ENCODE measurements at places on chromosomes 5 and 9.

DNA sequence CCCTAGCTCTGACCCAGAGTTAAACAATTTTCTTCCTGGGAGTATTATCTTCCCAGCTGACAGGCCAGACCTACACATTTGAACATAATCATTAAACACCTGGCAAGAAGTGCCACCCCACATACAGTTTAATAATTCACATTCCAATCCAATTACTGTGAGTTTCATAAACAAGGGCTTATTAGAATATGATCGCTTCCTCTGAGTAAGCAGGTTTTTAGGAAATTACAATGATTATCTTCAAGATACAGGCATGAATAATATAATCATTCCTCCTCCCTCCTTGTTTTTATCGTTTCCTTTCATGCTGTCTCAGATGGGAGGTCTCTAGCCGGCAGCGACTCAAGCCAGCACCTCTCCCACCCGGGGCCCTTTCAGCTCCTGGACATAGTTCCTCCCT lies 15.8 kb upstream of the KIF4B start:
- no peak for DNase-seq

DNA sequence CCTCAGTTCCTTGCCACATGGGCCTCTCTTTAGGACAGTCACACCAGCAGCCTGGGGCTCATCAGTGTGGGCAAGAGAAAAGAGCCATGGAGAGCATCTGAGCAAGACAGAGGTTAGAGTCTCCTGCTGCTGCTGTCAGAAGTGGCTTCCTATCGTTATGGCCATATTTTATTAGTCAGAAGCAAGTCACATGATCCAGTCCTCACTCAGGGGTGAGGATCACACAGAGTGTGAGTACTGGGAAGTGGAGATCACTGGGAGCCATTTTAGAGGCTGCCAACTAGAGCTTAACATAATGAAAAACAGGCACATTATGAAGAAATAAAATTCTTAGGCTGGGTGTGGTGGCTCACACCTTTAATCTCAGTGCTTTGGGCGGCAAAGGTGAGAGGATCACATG lies 62.0 kb downstream of the DIRAS2 start:
- DNase-seq = no peak

DNA sequence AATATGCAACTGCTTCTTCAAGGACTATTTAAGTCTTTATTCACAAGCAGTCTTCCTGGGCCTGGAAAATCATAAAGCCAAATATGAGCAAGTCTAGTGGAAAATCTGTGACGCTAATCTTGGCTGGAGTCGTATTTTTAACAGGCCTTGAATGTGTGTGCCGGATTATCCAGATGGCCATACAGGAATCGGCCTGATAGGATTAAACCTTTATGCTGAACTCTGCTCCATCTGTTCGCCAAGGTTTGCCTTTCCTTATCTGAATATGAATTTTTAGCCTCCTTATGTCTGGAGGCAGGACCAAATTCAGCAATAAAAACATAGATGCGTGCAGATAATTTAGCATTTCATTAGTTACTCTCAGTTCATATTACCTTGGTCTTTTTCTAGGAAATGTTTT lies 294.5 kb downstream of the EBF1 start:
- no peak for DNase-seq

GRCh38 chr9:136437839-136438547 lies 1.7 kb downstream of the INPP5E start:
- DNase-seq = no peak

DNA sequence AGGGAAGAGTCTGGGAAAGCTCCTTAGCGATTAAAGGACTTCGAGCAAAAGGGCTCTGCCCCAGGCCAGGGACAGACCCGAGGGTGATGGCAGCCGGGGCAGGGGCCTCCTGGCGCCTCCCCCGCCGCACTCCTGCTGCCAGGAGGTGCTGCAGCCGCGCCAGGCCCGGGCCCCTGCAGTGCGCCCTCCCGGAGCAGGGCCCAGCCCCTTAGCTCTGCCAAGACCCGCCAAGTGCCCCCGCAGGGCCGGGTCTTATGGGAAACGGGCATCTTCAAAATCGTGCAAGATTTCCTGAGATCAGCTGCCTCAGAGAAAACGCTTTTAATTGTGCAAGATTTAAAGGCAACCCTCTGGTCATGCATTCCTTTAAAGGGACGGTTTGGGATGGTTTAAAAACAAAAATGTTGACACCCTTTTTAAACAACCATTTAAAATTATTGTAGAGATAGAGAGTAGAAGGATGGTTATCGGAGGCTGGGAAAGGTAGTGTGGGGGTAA lies 52.4 kb downstream of the CDC14B start:
- DNase-seq = no peak

GRCh38 chr5:86572825-86573517 lies 44.8 kb upstream of the COX7C start:
- DNase-seq = no peak

DNA sequence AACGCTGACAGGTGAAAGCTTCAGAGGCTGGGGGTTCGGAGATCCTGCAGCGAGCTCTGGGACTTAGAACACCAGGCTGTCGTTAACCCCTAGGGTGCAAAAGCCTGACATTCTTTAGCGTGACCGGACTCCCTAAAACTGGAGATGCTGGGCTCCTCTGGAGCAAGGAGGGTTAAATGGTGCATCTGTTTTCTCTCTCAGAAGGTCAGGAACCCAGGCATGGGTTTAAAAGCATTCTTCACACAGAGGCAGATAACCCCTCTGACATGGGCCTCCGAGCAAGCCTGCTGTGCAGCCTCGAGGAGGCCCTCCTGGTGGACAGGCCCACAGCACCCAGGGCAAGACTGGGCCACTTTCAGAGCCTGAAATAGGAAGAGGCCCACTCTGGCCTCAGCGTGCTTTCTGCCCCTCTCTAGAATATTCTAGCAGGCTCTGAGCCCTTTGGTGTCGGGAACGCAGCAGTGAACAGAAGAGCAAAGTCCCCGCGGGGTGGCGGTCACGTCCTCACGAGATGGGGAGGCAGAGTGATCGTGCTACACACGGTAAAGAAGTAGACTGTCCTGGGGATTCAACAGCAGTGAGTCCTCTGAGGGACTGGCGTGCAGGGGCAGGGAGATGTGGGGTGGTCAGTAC lies 124.8 kb downstream of the COL23A1 start:
- no peak for DNase-seq

GRCh38 chr9:136711751-136712689 lies at the start of gene DIPK1B:
DIPK1B (plus strand) TSS chr9:136712572; CDS start chr9:136712666, 94 bp downstream.
- DNase-seq = peak; percentile 90

DNA sequence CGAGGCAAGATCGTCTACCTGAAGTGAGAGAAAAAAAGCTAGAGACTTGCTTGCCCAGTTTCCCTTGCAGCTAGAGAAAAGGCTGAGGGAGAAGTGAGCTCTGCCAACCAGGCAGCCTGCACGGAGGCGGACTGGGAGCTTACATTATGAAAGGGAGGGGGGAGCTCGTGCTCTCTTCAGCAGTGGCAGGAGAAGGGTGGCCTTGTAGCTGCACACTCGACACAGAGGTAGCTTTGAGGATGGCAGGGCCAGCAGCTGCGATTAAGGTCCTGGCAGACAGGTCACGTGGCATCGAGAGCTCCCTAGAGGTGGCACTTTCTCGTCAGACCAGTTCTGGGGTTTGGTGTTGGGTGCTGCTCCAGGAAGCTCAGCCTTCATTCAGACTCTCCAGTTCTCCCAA lies 26.7 kb downstream of the APBA1 start:
- peak; percentile 11 for DNase-seq

GRCh38 chr9:71758785-71759184 lies 9.5 kb downstream of the CEMIP2 start:
- DNase-seq = peak; percentile 54

- no peak for DNase-seq
Measured at GRCh38 chr9:115416299-115416698, 298.3 kb upstream of the TNC start.

DNA sequence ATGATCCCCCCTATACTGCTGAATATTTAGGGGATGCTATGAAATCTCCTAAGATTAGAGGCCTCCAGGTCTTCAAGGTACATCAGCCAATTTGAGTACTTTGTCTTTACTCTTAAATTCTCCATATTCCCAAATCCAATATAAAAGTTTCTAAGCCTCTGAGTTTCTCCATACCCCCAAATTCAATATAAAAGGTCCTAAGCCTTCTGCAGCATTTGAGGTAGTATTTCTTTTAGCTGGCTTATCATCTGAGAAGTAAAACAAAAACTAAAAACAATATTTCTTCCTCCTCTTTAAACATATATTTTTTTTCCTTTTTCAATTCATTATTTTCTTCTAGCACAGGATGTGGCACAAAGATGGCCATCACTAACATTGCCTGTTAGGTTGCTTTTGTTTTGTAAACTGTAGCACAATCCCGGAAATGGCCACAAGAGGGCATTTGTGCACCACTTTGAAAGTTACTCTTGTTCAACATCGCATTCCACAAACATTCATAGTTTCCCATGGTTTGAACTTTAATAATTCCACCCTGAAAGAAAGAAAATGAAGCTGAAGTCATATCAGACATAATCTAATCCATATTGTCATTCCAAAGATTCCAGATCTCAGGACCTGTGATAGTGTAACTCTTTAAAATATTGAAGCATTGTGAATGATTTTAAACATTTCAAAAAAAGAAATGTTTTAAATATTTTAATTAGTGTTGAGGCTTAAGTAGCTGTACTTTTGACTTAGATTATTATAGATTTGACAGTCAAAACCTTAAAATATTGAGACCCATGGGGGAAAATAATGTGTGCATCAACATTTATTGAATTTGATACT lies 21.0 kb upstream of the SCGB3A2 start:
- peak; percentile 33 for DNase-seq

DNA sequence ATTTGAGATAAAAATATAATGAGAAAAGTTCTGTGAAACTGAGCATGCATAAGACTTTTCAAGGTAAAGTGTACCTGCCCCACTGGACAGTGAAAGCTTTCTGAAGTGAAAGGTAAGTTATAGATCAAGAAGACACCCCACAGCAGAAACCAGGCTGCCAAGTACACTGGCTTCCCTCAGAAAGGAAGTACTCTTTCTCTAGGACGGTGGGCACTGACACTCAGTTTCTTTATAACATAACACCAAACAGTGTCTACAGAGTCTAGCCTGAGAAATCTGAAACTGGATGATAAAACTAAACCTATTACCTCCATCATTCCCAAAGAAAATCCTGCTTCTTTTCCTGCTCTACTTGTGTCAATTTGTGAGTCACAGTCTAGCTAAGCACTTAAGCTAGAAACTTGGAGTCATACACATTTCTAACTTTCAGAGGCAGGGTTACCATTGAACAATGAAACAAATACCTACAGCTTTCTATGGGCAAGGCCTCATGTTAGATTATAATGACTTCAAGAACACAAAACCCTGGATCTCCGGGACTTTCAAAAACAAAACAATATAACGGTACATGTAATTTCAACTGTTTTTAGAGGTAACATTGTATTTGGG lies 136.7 kb downstream of the CPLANE1 start:
- DNase-seq = no peak

DNA sequence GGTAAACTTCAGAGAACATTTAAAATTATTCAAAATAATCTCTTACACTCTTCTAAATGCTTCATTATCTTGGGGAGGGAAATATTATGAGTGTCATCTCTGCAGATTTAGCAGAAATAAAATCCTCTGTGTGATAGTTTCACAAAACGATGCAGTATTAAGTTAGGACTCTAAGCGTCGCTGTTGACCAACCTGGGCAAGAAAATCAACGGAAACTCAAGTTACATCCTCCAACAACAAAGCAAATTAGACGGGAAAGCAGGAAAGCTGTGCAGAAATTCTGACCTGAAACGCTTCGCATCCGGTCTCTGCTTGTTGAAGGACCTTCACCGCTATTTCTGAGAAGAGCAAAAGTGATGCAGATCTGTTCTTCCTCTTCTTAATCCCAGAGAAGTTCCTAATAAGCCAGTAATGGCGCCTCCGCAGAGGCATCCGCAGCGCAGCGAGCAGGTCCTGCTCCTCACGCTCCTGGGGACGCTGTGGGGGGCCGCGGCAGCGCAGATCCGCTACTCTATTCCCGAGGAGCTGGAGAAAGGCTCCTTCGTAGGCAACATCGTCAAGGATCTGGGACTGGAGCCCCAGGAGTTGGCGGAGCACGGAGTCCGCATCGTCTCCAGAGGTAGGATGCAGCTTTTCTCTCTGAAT lies at the start of gene PCDHGA6:
Gene PCDHGA6 (plus strand): TSS at position 219 of the 645 bp plus-strand sequence. CDS start 193 bp downstream, at position 412.
- DNase-seq = peak; percentile 0

DNA sequence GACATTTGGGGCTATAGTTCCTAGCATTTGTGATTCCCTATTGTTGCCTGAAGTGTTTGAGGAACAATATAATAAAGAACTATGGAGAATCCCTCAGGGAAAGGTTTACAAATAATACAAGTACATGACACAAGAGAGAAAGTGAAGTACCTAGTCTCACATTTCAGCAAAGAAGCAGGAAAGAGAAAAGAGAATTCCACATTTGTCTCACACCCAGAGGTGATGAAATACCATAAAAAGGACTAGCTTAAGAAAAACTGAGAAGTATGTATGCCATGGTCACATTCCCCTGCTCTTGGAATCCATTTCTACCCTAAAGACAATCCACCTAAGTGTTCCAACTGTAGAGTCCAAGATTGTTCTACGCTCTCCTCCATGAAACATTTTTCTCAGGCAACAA lies 79.0 kb upstream of the TARS1 start:
- no peak for DNase-seq

GRCh38 chr9:17401858-17402257 lies 177.0 kb upstream of the SH3GL2 start:
- DNase-seq = no peak

- no peak for DNase-seq
Measured at GRCh38 chr5:137306903-137307302, 192.2 kb downstream of the SPOCK1 start.

DNA sequence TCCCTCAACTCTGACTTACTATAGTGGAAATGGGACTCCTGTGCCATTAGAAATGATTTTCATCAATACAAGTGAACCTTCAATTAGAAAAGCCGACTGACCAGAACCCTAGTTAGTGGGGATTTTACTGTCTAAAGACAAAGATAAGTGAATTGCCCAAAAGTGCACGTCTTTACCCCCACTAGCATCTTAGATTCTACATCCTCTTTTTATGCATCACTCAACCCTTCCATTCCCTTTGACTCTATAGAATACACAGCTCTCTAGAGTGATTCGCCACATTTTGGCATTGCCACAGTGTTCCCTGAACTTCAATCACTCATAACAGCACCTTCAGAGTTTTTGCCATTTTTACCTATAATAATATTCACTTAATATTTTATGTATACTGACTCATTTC lies 226.6 kb downstream of the EBF1 start:
- no peak for DNase-seq

DNA sequence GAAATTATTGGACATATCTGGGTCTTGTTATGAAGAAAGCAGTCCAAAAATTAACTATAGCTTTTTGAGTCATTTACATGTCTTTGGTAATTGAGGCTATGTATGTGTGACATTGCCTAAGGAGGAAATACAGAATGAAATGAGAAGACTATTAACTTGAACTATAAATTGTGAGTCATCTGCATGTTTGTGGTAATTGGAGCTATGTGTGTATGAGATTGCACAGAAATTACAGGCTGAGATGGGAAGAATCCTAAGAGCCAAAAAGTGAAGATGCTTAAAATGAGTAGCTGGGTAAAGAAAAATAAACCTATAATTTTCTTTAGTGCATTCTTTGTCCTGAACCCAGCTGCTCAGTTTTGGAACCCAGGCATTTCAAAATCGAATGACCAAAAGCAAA lies 747.6 kb upstream of the EDIL3 start:
- DNase-seq = no peak

- no peak for DNase-seq
Measured at GRCh38 chr5:174087783-174088182, 42.3 kb downstream of the NSG2 start.
